ENCODE measurements at places on chromosomes 3 and 15.
A peak's percentile ranks its signal among the peaks of the same experiment; 100 is the strongest.

DNA sequence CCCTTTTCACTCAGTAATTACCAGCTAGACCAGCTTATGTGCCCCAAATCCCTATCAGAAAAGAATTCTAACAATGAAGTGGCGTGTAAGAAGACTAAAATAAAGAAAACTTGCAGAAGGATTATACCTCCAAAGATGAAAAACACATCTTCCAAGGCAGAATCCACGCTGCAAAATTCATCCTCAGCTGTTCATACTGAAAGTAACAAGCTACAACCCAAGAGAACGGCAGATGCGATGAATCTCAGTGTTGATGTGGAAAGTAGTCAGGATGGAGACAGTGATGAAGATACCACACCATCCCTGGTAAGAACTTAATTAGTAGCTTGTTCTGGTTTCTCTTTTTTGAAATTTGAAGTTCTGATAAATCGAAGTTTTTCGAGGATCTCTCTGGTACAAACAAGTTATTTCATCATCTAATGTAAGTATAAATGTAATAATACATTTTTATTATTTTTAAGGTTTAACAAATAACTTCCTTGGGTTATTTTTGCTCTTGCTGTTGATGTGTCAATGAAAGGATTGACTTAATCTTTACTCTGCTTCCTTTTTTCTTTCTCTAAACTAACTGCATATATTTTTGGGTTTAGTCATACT is 1.4 kb downstream of the WDR76 start:
- DNase-seq: peak; percentile 18

DNA sequence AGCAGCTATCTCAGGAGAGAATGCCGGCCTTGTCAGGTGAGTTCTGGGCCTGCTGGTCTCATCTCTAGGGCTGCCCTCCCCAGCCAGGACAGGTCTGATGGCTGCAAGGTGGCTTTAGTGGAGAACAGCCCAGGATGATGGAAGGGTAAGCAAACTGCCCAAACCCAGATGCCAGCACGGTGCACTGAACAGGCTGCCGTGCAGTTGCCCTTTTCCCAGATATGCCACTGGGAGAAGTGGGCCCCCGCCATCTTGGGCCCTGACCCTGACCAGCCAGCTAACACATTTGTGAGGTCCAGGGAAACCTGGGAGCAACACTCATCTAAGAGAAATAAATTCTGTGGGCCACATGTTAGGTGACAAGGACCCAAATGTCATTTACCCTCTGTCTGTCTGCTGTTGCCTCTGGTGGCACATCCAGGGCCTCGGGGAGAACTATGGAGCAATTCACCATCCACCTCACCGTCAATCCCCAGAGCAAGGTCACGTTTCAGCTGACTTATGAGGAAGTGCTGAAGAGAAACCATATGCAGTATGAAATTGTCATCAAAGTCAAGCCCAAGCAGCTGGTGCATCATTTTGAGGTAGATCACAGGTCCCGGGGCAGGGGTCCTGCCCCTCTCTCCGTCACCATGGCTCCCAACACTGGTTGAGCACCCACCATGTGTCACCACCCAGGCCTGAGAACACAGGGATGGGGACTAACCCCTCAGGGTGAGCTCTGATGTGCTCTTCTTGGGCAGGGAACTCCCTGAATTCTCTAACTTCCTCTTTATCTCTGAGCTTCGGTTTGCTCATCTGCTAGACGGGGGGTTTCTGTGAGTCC is 1.8 kb downstream of the ITIH1 start:
- DNase-seq: no peak

- no peak for DNase-seq
These were observed 848.6 kb downstream of the IGSF11 start for GRCh38 chr3:118186051-118186450.

DNA sequence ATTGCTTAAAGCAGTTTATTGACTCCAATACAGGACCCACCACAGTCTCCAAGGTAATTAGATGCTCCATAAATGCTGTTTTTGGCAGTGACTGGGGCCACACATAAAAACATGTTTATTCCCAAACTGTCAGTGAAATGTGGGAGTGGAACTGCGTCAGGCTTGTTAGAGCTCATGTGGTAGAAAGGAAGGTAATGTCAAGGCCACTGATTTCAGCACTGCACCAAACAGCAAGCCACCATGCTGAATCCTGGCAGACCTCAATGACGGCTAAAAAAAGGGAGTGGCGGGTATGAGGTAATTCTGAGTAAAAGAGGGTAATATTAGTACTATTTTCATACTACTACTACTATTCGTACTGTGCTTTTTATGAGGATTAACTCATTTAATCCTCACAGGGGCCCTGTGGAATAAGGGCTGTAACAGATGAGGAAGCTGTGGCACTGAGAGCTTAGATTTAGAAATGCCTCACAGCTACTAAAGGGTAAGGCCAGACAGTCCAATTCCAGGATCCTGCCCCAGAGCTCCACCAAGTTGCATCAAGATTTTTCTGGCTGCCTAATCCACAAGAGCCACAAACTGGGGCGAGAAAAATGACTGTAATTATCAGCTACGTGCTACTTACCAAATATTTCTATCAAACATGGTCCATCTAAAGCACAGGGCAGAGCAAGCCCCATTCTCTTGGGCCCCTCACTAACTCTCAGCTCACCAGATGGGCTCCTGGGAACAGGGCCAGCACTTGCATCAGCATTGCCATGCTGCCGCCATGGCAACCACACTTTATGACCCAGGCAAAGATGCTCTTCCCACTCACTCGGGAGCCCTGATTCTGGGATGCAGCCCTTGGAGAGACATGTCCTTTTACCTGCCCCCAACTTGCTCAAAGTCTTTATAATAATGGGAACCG is 83.6 kb upstream of the SPATA12 start:
- no peak for DNase-seq

GRCh38 chr15:90104551-90104950 is 2.3 kb upstream of the IDH2 start:
- no peak for DNase-seq

- DNase-seq: no peak
These were observed 755 bp downstream of the PARP15 start for GRCh38 chr3:122578069-122578740.

DNA sequence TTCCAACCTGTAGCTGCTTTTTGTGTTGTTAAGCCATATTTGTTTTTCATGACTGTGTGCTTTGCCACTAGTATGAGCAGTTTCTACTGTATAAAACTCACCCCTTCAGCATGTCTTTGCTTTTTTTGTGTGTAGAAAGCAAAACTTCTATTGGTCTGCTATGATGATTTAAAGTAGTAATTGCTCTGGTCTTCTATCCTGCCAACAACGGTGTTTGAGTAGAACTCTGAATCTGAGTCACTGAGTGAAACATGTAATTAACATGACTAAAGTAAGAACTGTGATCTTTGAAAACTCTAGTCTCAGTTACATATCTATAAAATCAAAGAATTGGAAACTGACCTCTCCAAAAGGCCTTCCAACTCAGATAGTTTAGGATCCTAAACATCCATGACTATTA is 133.6 kb downstream of the TPRG1 start:
- no peak for DNase-seq

DNA sequence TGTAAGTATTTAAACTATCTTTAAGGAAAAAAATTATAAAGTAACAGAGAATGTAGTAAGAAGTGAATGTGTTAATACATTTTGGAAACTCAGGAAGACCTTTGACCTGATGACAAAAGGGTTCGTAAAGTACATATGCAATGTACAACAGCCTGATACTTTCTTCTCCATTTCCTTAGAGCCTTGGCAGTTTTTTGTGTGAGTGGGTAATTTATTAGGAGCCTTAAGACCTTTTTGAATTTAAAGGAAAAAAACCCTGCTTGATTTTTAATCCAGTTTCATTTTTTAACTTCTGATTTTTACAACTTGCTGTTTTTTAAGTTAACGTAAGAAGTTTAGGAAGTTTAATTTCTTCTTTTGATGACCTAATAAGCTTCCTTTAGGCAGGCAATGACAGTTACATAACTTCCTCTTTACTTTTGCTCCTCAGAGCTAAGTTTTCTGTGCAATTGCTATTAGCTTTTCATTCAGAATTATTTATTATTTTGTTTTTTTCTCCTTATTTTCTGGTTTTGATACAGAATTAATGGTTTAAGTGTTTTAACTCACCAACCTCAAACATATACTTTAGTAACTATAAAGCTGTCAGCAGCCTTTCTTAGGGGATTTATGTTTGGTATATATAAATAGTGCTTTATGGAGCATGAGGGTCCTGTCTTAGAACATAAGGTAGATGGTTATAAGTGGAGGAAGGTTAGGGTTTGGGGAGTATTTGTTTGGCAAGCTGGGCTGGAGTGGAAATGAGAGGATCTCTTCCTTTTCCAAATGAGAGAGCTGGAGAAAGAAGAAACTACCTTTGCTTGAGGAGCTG is 35.2 kb downstream of the ARMC8 start:
- DNase-seq: no peak

GRCh38 chr3:71225951-71226564 is 357.5 kb downstream of the FOXP1 start:
- no peak for DNase-seq

GRCh38 chr15:41079717-41080116 is 36.4 kb downstream of the INO80 start:
- no peak for DNase-seq

- no peak for DNase-seq
These were observed 199.2 kb upstream of the CFAP20DC start for GRCh38 chr3:59249004-59249403.

- no peak for DNase-seq
These were observed 127.7 kb downstream of the LRRK1 start for GRCh38 chr15:101046826-101047225.

DNA sequence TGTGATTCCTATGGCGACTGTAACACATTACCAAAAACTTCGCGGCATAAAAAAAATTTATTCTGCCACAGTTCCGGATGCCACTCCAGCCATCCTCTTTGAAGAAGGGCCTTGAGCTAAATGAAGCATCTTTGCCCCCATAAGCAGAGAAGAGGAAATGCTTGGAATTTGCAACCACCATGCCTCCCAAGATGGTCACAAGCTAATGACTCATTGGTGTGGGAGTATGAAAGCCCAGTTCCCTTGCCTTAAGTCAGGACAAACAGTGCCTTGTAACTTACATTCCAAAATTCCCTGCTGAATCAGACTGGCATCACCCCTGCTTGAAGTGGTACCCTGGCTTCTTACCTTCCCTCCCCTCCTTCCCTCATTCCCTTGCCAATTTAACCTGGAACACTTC is 1077.4 kb downstream of the EPHA3 start:
- no peak for DNase-seq

GRCh38 chr3:134339331-134339730 is 34.9 kb downstream of the AMOTL2 start:
- DNase-seq: no peak

- no peak for DNase-seq
These were observed 967 bp upstream of the BNC1 start for GRCh38 chr15:83285284-83285978.
